Naive B cell (primary cell): ENCODE measurements at places on chromosomes 12 and 14.

DNA sequence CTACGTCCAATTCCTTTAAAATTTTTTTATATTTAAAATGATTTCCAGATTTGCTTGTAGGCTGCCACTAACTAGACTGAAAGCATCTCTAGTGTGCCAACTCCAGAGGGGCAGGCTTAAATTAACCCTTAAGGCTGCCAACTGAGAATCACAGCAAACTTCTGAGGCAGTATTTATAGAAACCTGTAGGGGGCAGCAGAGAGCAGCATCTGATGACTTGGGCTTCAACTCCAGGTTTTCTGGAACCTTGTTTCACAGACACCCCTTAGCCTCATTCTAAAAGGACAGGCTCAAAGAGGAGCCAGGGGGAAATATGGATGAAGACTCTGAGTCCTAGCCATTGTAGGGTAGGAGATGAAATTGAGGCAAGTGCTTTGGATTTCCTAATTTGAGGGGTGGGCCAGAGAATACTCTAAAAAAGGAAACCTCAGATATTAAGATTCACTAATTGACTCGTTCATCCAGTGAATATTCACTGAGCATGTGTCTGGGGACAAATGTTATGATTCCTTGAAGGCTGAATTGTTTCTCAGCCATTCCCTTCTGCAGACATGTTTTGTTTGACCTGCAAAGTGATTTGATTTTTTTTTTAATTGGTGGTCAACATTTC lies 63.3 kb upstream of the HSPB8 start:
- DNase-seq = no peak

GRCh38 chr14:77859934-77860570 lies 60.1 kb downstream of the ADCK1 start:
- no peak for DNase-seq

DNA sequence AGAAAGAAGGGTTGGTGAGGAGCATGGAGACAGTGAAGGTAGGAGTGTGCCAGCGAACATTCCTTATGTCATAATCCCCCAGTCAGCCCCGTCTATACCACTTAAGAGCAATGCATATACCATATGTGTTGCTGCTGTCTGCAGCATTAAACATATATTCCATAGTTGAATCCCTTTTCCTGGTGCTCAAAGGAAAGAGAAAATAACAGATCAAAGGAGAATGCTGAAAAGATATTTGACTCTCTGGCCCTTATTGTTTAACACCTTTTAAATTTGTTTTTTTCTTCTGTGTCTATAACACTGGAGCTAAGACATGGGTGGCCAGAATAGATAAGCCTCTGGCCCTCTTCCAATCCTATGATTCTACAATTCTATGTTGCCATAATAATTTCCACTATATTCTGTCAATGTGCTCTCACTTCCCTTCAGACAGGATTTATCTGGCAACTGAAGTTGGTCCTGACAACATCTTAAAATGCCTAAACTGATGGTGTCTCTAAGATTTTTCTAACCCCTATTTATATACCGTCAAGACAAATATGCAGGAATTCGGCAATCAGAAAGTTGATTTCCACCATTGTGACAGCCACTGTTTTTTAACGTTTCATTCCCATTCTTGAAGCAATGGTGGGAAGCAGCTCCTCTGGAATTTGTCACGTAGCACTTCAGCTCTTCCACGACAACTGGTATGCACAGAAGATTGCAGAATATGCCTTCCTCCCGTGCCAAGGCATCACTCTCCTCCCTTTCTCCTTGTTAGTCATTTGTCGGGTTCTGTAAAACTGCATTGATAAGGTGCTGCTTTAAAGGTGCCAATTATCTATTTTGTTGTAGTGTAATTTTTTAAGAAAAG lies 204.7 kb downstream of the BCAT1 start:
- DNase-seq = no peak

GRCh38 chr12:96396209-96396608 lies 4.0 kb downstream of the CDK17 start:
- no peak for DNase-seq

DNA sequence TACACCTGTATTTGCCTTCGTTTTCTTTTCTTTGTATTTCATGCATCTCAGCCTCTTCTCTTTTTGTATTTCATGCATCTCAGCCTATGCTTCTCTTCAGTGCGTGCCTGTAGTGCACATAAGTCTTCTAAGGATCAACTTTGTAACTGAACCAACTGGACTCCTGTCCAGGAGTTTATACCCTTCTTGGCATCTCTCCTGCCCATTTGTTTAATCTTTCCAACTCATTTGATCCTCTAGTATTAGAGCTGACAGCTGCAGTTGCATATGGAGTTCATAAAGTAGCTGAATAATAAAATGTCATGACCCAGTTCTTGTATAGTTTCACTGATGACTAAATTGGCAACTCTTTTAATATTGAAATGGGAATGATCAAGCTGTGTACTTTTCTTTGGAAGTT lies 89.7 kb downstream of the FGD4 start:
- no peak for DNase-seq

DNA sequence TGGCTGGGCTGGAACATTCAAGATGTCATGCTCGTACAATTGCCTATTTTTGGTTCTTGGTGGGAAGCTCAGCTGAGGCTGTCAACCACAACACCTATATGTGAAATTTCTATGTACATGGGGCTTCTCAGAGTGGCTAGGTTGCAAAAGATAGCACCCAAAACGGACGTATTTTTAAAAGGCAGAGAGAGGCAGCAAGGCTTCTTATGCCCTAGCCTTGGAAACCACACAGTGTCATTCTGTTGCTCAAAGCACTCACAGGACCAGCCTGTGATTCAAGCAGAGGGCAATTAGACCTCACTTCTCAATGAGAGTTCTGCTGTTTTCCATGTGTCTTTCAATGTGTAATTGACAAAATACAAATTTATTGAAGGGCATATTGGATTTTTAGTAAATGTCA lies 134.0 kb downstream of the GXYLT1 start:
- no peak for DNase-seq

DNA sequence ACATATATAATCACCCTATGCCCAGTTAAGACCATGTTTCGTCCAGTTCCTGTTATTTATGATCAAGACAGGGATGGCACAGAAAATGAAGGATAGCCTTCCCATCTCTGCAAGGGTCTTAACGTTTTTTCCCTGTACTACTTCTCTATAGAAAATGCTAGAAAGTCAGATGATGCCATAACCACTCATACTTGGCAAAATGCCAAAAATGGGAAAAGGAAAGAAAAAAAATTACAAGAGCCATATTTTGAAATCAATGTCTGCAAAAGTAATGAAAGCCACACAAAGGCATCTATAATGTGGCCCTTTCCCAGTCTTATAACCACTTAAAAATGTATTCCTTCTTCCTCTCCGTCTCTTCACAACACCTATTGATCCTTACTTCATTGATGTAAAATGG lies 1.8 kb upstream of the MYL6B start:
- no peak for DNase-seq

DNA sequence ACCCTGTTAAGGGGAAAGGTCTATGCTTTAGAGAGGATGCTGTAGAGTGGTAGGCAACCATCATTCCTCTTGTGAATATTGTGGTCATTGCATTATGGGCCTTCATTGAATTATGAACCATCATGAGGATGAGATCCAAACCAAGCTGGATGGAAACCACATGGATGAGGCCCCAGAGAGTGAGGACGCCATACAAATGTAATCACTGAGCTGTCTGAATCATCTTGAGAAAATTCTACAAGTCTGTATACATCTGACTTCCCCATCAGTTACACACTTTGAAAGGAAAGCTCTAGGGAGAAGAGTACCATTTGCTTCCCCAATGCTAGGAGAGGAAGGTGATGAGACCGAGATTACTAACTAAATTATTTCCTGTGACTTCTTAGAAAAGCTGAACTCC lies 172.9 kb downstream of the CACNA1C start:
- DNase-seq = no peak

GRCh38 chr14:83151571-83151970 lies 1617.9 kb upstream of the SEL1L start:
- DNase-seq = no peak

- no peak for DNase-seq
Observed at GRCh38 chr12:130281153-130281799, 56.4 kb upstream of the PIWIL1 start.

DNA sequence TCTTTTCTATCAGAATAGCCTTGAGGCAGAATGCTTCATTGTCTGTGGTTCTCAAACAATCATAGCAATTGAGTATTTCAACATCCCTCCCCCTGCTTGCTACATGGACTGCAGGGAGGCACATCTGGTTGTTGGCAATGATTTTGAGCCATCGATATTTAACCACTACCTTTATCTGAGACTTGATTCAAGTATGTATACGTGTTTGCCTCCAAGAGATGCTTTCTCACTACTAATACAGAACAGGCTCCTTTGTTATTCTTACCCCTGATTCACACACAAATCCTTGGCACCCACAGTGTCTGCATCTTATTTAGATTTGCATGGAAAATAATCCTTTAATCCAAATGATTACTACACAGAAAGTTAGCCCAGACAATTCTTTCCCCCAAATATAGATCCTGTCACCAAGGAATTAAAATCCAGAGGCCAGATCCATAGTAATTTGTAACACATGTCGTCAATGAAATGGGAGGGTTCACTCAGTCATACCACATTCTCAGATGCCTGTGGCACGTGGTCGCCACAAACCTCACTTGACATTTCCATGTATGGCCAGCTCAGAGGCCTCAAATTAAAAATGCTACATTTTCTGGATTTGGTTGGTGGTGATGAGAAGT lies 199.3 kb downstream of the ITPR2 start:
- no peak for DNase-seq

GRCh38 chr12:57474430-57474829 lies 5.2 kb downstream of the ARHGAP9 start:
- DNase-seq = no peak

DNA sequence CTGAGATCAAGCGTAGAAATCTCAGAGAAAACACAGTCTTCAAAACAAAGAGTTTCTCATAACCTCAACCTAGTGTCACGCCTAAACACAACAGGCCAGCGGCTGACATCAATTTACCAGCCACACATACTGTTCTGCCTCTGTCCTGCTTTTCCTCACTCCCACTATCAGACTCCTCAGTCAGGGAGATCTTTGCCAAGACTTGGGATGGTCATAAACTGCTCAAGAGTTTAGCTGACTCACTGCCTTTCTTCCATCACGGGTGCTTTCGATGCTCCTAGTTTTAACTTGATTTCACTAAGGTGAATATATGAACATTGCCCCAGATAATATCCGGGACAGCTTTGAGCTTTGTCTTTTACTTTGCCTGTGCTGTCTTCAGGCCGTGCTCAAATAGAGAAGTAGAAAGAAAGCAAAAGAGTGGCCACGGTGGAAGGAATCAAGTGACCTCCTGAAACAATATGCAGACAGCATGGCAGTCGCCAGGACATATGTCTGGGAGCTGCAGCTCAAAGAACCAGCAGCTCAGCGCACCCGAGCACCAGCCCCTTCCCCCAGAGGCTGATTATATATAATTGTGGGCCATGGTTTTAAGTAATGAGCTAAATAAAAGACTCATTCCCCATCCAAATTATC lies 12.1 kb downstream of the MDM1 start:
- DNase-seq = no peak

GRCh38 chr12:47828976-47829482 lies 9.3 kb upstream of the HDAC7 start:
- no peak for DNase-seq

- no peak for DNase-seq
Observed at GRCh38 chr12:12755923-12756322, 29.5 kb upstream of the APOLD1 start.

- no peak for DNase-seq
Observed at GRCh38 chr12:25071366-25071765, 122.5 kb upstream of the BCAT1 start.

- DNase-seq = no peak
Observed at GRCh38 chr14:67806246-67806645, 10.1 kb downstream of the ZFYVE26 start.

- DNase-seq = no peak
Observed at GRCh38 chr14:96416292-96416691, 24.4 kb downstream of the AK7 start.

DNA sequence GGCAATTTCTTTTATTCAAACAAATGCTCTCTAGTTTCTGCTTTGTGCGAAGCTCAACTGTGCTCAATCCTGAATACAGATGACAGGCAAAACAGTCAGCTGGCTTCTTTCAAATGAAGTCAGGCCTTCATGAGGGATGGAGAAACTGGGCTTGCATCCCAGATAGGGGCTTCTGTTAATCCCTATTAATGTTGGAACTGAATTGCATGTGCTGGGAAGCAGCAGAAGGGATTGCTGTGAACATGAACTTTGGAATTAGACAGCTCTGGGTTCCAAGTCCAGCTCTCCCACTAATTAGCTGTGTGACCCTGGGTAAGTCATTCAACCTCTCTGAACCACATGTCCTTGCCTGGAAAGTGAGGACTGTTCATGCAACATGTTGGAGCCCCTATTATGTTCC lies 21.1 kb upstream of the CORO1C start:
- DNase-seq = no peak

- no peak for DNase-seq
Observed at GRCh38 chr14:70019695-70020094, 140.5 kb downstream of the SMOC1 start.

- DNase-seq = no peak
Observed at GRCh38 chr14:83320837-83321236, 1787.2 kb upstream of the SEL1L start.

DNA sequence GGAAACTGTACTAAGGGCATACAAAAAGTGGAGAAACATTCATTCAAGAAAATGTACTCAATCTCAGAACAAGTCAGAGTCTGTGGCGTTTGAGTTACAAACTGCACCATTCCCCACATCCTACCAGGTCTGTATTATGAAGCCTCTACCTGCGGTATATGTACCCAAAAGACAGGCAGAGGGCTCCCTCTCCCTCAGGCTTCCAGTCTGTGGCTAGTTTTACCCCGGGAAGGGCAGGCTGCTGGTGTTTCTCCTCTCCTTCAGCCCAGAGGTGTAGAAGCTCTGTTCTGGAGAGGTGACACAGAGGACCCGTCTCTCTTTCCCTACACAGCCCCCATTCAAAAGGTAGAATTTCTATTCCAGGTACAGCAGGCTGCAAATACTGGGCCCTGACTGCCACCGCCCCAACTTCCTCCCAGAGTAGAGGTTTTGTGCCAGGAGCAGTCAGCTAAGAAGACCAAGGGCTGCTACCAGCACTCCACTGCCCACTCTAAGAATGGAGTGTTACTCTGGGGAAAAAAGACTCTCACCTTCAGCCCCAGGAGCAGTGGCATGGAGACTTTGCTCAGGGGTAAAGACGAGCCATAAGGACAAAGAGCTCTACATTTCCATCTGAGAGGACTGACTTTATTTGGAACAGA lies 39.4 kb downstream of the PARP11 start:
- no peak for DNase-seq

DNA sequence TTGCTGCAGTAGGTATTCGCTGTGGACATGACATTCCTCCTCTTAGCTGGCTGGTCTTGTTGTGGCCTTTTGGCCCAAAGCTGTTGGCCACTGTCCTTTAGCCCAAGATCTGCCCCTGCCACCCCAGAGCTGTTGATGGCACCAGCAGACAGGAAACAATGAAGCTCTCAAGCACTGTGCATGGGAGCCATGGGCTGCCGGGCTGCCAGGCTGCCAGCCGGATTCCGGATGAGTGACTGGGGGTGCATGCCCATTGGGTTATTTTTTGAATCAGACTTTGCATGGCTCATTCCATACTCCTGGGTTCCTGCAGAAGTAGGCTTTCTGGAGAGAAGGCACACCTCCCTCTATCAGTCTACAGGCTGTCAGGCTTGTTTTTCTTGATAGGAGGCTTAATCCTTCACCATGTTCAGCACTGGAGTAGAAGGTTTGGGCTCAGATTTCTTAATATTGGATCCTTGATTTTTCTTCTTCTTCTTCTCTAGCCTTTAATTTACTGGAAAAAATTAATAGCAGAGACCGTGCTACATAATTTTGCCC lies 32.4 kb downstream of the MAX start:
- DNase-seq = no peak
